ENCODE measurements at places on chromosomes 7 and 10. TPM values are rescaled to one million over a fixed set of nuclear protein-coding genes. Genes with fewer than 3 reads are reported as not detected.

Gene SLC13A1
- total RNA-seq: not detected

Gene PMPCB
- 52.2 TPM for total RNA-seq

Gene CTTNBP2
- 1.9 TPM for total RNA-seq

Gene NYAP1
- total RNA-seq: 0.13 TPM

Gene NDUFB2
- 155 TPM for total RNA-seq

Measured in aortic smooth muscle cell (primary cell).